Endothelial cell (in vitro differentiated cells): ENCODE measurements at places on chromosomes 6 and 20.
A peak's percentile ranks its signal among the peaks of the same experiment; 100 is the strongest.

- DNase-seq: no peak
These were observed 260.2 kb downstream of the KIF16B start for GRCh38 chr20:16312998-16313397.

GRCh38 chr20:62117362-62117646, 5.0 kb upstream of the LSM14B start:
- DNase-seq: no peak

DNA sequence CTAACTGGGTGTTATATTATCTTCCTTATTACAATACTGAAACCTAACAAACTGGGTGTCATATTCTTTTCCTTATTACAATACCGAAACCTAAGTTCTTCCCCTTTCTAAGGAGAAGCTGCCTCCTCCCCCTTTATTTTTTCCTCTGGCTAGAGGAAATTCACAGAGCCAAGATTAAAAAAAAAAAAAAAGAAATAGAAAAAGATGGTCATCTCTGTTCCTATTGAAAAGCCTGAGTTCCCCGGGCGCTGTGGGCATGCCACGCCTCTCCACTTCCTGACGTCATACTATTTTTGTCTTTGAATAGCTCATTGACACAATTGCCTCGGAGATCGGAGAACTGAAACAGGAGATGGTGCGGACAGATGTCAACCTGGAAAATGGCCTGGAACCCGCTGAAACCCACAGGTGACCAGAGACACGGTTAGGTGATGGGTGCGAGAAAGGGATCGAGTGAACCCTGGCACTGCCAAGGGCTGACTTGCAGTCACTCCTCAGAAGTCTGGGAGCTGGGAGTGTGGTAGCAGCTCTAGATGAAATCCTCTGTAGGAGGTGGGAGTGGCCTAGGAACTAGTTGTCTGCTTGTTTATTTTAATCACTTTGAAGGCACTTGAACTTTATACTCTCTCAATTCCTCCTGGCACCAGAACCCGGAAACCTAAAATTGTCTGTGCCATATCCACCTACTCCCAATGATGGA, 82.2 kb upstream of the NAA20 start:
- no peak for DNase-seq

DNA sequence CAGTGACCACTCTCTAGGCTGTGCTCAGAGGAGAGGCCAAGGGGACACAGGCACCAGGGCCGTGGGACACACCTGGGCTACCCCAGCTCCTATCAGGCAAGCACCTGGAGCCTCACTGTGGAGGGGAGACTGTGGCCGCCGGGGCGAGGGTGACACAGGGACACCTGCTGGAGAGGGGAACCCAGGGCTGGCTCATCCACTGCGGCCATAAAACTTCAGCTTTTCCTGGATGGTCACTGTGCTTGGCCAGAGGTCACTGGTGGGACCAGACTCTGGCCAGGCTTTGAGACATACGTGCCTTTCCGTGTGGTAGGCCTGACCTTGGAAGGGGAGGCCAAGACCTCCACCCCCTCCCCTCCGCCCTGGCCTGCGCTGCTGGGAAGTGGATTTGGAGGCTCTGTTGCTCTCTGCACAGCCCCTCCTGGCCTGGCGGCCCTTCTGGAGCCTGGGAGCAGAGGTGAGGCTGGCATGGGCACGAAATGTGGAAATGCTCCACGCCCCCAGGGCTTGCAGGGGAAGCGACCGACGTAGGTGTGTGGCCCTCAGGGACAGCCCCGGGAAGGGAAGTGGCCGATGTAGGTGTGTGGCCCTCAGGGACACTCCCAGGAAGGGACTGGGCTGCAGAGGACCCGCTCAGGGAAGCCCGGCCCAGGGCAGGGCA, 42.9 kb upstream of the BHLHE23 start:
- no peak for DNase-seq

DNA sequence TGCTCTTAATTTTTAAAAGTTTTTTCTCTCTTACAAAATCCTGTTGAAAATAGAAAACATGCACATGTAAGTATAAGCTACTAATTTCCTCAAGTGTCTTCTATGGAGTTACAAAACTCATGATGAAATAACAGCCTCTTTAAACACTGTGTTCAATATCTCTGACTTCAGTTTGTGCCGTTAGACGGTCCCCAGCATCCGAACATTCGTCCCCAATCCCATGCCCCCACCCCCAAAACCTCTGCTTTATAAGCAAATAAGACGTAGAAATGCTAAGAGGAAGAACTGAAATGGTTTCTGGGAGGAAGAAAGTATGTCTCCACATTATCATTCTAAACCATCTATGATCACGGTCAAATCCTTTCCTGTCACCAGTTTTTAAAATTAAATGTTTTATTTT, 31.7 kb upstream of the MYB start:
- DNase-seq: no peak

GRCh38 chr6:147564556-147564955, 56.1 kb downstream of the SAMD5 start:
- DNase-seq: no peak

DNA sequence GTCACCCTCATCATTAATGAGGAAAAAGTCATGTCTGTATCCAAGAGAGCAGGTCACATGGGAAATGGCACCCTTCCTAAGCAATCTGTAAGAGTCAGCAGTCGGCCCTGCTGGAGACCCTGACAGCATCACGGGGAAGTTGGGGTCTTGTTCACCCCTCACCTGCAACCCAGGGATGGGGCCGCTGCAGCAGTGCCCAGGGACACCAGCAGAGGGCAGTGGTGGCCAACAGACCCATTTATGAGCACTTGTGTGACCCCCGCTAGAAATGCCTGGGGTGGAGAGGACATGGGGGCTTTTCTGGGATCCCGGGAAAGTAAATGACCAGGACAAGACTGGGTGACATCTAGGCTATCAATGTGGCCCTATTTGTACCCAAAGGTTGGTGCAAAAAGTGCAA, 35.9 kb downstream of the ANKRD60 start:
- DNase-seq: peak; percentile 48

GRCh38 chr20:9626357-9626756, 112.0 kb downstream of the LAMP5 start:
- no peak for DNase-seq

GRCh38 chr20:9119776-9120175, 50.9 kb downstream of the PLCB4 start:
- DNase-seq: no peak

GRCh38 chr20:25066386-25066785, 8.4 kb upstream of the ACSS1 start:
- no peak for DNase-seq

- no peak for DNase-seq
These were observed 80.9 kb downstream of the UBE3D start for GRCh38 chr6:82984720-82985119.

DNA sequence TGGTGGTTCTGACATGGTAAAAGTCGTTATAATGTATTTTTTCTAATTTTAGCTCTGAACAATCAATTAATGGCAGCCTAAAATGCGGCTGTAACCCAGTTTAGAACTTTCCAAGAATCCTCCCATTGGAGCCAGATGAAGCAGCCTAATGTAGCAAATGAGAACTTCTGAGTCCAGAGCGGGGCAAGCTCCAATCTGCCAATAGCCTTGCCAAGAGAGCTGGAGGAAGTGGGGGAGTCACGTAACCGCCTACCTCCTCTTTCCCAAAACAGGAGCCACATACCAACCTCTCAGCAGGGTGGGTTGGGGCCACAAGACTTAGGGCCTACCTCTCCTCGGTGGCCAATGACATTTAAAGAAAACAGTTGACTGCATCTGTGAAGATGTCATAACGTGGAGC, 230.6 kb downstream of the SOD2 start:
- no peak for DNase-seq

DNA sequence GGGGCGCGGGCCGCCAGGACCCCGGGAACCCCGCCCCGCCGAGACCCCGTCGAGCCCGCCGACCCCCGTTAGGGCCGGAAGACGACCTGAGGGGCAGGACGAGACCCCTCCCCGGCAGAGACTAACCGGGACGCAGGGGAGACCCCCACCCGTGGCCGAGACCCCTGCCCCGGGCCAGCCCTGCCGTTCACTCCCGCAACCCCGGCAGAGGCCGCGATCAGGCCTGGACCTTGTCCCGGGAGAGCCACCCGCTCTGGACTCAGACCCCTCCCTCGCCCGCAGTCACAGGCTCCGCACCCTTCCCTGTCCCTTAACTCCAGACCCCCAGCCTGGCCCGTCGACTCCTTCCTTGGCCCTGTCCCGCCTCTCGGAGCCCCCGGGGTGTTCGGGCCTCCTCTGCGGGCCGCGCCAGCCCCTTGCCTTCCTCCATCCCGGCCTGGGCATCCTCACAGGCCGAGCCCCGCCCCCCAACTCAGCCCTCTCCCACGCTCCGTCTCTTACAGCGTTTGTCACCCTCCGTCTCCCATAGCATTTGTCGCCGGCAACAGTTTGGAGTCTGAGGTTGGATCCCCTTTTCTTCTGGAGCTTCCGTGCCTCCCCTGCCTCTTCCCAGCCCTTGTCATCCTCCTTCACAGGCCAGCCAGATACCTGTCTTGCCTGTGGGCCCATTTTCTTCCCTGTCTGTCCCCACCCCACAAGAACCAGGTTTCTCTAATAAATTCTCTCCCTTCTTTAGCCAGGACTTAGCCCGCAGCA, 569 bp downstream of the TCEA2 start:
- DNase-seq: no peak

DNA sequence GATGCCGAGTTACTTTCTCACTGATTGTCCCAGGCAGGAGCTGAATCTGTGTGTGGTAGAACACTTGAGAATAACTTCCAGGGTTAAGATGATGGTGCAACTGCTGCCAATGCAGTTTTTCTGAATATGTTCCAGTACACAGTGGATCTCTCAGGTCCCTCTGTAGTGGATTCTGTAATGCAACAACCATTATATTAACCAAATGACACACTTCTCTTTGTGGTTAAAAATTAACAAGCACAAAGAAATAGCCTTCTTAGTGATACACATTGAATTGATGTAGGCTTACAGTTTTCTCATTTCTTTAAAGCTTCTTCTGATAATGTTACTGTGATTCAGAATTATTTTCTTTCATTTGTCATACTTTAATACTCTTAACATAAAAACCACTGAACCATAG, 383.8 kb downstream of the ADGRB3 start:
- DNase-seq: no peak

DNA sequence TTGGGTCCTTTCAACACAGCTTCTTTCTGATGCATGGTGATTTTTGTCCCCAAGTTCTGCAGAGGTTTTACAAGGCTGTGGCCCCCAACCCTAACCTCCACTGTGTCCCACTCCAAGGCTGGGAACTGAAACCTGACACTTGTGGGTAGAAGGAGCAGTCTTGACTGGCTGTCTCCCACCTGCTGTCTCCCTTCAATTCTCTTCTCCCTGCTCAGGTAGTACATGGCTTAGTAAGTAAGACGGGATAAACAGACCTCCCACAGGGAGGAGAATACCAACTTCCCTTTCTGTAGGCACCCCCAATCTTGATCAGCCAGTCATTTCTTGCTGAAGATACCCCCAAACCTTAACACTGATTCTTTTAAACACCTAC, 25.0 kb downstream of the TGM6 start:
- no peak for DNase-seq

DNA sequence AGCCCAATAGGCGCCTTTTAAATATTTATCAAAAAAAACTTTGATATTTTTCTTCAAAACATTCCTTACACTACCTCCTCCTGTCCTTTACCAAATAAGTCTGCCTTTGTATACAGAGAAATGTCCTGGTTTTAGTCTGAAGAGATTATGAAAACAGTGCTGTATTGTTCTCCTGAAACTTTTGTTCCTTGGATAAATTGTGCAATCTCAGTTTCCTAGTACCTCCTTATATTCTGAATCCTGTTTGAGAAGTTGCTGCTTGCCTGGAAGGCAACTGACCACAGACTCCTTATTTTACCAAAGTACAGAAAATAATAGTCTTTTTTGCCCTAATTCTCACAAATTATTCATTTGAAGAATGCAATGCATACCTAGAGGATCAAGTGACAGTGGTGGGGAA, 349.5 kb downstream of the EPHA7 start:
- DNase-seq: no peak

DNA sequence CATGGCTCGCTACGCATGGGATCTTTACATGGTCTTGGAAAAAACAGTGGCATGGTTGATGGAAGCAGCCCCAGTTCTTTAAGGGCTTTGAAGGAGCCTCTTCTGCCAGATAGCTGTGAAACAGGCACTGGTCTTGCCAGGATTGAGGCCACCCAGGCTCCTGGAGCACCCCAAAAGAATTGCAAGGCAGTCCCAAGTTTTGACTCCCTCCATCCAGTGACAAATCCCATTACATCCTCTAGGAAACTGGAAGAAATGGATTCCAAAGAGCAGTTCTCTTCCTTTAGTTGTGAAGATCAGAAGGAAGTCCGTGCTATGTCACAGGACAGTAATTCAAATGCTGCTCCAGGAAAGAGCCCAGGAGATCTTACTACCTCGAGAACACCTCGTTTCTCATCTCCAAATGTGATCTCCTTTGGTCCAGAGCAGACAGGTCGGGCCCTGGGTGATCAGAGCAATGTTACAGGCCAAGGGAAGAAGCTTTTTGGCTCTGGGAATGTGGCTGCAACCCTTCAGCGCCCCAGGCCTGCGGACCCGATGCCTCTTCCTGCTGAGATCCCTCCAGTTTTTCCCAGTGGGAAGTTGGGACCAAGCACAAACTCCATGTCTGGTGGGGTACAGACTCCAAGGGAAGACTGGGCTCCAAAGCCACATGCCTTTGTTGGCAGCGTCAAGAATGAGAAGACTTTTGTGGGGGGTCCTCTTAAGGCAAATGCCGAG, 78.2 kb downstream of the ASXL1 start:
- DNase-seq: no peak

DNA sequence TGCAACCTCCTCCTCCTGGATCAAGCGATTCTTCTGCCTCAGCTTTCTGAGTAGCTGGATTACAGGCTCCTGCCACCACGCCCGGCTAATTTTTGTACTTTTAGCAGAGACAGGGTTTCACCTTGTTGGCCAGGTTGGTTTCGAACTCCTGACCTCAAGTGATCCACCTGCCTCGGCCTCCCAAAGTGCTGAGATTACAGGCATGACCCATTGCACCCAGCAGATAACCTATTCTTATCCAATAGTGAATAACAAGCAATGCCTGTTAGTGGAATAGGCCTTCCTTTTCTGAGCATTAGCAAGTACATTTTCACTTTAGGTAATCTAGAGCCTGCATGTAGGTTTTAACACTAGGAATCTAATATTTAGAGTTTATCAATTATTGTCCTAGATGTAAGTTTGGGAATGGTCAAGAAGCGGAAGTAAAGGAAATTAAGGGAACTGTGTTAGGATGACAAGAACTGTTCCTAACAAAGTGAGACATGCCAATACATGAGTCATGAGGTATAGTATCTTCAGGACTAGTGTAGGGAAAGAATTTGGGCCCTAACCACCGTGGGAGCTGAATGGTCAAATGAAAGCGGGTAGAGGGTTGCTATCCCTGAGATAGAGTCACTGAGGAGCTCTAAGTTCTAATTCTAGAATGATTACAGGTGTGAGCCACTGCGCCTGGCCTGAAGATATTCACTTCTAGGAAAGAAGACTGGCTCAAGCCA, 15.0 kb downstream of the BLTP3A start:
- no peak for DNase-seq

GRCh38 chr20:49146442-49147225, 41.5 kb downstream of the STAU1 start:
- no peak for DNase-seq
